ENCODE measurements at places on chromosomes 11 and 22.

DNA sequence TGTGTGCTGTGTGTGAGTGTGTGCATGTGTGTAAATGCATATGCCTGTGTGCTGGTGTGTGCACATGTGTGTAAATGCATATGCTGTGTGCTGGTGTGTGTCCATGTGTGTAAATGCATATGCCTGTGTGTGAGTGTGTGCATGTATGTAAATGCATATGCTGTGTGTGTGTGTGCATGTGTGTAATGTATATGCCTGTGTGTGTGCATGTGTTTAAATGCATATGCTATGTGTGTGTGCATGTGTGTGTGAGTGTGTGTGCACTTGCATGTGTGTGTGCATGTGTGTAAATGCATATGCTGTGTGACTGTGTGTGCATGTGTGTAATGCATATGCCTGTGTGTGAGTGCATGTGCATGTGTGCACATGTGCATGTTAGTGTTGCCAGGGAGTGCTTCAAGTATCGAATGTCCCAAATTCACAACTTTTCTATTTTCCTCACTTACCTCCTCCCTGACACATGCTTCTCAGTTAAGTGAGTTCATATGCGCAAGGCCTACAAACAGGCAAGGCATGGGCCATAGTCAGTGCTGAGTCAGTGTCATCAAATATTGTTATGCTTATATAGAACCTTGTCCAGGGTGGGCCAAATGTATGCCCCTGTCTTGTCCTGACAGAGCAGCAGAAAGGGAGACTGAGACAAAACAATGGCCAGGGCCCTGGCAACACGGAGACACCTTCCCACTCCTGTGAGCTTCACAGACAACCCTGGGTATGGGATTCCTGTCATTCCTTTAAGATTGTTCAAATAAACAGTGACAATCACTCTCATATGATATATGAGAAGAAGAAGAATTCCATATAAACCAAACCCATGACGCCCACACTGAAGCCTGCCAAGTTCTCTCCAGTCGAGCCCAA is 38.6 kb downstream of the GGTLC2 start:
- no peak for DNase-seq

- DNase-seq: no peak
Observed at GRCh38 chr22:33438273-33438672, 380.1 kb upstream of the SYN3 start.

- no peak for DNase-seq
Observed at GRCh38 chr11:78291503-78292108, 102.9 kb downstream of the USP35 start.

GRCh38 chr22:33710326-33710725 is 209.9 kb downstream of the LARGE1 start:
- no peak for DNase-seq

- DNase-seq: no peak
Observed at GRCh38 chr11:92978271-92979111, 9.0 kb downstream of the MTNR1B start.
